ENCODE measurements at places on chromosomes 3 and 15.

DNA sequence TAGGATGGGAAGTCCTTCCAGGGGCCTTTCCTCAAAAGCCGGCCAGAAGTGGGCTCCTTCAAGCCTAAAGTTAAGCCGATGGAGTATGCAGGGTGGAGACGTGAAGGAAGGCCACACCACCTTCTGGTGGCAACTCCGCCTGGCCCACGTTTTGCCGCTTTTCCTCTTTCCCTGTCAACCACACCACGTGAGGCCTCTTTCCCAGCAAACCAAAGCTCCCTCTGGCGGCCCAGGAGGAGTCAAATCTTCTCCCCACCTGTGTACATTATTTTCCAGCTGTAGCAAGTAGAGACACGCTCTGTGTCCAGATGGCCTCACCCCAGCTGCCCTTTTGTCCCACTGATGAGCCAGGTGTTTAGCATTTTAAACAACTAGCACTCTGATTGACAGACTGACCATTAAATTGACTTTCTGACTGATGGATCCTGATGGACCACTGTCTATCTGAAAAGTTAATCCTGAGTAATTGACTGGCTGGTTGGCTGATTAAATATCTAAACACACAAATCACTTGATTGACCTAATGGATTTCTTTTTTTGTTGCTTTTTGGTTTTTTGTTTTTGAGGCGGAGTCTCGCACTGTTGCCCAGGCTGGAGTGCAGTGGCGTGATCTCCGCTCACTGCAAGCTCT, 59.6 kb upstream of the ZBTB38 start:
- peak; percentile 55 for DNase-seq

DNA sequence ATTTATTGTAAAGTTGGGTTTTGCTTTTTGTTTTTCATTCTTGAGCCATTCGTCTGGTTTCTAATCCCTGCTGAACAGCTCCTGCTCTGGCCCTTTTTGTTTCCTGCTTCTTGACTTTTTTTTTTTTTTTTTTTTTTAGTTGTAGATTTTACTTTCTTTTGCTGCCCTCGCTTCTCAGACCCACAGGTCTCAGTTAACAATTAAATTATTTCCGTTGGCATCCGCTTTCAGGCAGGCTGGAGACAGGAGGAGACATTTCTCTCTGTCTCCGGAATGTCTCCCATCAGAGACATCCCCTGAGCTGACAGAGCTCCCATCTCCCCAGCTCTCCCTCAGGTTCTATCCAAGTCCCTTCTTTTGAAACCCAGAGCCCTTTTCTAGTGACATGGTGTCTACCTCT, 68.6 kb downstream of the SLC6A6 start:
- no peak for DNase-seq

DNA sequence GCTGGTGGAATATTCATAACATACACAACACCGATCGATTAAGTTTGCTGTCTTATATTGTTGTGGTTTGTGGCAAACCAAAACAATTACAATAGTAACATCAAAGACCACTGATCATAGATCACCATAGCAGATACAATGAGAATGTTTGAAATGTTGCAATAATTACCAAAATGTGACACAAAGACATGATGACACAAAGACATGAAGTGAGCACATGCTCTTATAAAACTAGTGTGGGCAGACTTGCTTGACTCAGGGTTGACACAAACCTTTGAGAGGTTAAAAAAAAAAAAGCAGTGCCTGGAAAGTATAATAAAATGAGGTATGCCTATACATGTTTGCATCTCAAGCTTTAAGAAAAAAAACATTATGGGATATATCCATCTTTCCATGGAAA, 130.3 kb downstream of the NR1I2 start:
- DNase-seq = peak; percentile 14

GRCh38 chr15:31268108-31268501, 58.5 kb upstream of the KLF13 start:
- DNase-seq = no peak

DNA sequence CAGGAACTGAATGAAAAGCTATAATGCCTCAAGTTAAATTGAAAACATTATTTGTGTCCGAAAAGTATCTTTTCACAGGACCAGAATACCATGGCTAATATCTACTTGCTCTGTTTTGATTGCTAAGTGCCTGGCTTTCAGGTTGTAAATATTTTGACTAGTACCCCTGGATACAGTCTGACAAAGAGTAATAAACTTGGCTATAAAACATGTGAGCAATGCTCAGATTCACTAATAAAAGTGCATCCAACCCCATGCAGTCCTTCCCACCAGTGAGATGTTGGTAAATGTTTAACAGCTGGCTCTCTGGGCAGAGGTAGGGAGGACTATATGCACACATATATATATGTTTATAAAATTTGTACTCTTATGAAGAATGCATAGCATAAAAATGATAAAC, 281.8 kb upstream of the TGFBR2 start:
- no peak for DNase-seq

DNA sequence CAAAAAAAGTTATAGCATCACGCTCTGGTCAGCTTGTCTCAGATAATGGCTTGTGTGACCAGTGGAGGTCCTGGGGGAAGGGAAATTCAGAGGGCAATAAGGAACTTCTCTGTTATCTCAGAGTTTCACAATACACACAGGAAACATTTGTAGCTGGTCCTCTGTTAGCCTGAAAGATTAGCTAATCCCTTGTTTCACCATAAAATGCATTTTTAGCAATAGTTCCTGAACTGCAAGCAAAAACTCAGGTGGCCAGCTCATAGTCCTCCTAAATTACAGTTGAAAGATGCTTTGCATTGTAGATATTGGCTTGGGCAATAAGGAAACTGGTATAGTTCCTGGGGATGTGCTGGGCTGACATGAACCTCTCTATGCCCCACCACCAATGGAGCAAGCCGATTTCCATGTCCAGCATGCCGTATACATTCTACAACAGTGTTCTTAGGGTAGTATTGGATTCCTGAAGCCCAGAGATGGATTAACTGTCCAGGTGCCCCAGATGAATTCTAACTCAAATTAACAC, 141.5 kb upstream of the TBL1XR1 start:
- no peak for DNase-seq

- DNase-seq = no peak
These were observed 15.9 kb upstream of the LTF start for GRCh38 chr3:46480491-46481195.

DNA sequence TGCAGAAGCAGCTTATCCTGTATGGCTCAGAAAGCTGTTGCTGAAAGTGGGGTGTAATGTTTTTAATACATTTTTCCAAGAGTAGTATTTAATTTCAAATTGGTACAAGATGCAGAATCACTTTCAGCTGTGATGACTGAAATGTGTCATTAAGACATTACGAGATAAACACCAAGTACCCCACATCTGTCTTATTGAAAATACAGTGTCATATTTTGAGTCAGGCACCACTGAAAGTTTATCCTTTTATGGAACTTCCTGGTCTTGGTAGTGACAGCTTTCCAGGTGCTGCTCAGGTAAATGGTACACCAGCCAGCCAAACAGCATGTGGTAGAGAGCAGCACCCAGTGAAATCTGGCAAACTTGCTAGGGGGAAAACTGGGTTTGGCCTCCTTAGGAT, 16.9 kb downstream of the ASTE1 start:
- DNase-seq = no peak

DNA sequence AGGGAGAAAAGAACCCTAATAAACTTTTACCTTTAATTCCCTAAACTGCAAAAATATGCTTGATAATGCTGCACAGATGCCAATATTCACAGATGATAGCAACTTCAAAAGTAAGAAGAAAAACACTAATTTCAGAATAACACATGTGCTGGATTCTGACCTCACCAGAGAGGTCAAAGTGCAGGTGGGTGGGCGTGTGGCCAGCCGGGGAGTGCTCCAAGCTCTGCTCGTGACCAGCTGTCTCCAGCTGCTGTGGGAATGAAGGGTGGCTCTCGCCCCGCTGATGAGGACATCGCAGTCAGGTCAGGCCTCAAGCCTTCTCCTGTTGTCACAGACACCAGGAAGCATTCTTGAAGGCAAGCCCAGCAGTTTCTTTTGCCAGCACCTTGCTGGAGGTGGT, 57.1 kb downstream of the ADAMTS17 start:
- DNase-seq = no peak

GRCh38 chr15:50182219-50183013, 420 bp downstream of the SLC27A2 start:
- DNase-seq = peak; percentile 30

DNA sequence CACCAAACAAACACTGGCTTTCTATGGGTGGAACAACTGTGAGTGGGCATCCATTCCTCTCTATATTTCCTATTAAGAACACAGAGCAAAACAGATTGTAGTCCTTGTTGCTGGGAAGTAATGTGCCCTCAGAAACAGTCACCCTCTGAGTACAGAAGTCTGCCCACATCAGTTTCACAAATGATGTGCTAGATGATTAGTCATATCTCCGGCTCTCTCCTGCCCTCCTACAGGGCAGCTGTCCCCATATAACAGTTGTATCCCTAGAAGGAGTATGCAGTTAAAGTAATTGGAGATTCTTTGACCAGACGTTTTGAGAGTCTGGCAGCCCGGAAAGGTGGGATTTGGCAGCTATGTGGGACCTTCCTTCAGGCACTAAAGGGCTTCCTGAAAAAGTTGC, 159.9 kb downstream of the APBA2 start:
- DNase-seq = peak; percentile 71

GRCh38 chr3:190319660-190320059, 2.6 kb downstream of the CLDN1 start:
- peak; percentile 30 for DNase-seq

DNA sequence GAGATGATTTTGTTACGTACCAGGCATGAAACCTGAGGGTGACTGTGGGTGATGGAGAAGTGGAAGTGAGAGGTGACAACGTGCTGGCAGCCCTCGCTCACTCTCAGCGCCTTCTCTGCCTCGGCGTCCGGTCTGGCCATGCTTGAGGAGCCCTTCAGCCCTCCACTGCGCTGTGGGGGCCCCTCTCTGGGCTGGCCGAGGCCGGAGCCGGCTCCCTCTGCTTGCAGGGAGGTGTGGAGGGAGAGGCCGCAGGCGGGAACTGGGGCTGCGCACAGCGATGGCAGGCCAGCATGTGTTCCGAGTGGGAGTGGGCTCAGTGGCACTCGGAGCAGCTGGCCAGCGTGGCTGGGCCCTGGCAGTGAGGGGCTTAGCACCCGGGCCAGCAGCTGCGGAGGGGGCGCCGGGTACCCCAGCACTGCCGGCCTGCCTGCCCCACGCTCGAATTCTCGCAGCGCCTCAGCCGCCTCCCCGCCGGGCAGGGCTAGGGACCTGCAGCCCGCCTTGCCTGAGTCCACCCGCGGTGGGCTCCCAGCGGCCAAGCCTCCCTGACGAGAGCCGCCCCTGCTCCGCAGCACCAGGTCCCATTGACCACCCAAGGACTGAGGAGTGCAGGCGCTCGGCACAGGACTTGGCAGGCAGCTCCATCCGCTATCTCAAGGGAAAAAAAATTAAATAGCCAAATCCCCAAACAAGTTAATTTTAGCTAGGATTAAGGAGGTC, 29.7 kb upstream of the MYRIP start:
- no peak for DNase-seq

DNA sequence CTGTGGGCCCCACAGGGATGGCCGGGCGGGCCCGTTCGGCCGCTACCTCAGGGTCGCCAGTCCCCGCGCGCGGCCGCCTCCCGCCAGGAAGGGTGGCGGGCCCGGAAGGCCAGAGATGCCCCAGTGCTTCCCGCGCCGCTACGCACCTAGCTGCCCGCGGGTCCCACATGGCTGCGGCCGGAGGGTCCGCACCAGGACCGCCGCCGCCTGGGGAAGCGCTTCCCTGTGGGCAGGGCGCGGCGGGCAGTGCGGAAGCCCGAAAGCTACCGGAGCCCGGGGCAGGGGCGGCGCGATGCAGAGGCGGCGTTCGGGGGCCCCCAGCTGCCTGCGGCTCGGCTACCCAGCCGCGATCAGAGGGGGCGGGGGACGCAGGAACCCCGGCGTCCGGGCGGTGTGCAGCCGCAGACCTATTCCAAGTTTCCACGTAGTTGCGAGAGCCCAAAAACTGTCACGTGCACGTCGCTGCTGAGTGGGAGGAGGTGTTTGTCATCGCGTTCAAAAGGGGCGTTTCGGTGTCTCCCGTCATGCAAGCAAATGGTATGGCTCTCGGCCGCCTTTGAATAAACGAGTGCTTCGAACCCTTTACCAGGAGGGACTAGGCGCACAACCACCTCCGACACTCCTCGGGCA, at the start of gene TRANK1:
TRANK1 (minus strand) TSS at position 414 of the 630 bp plus-strand sequence; CDS start at position 169, 245 bp downstream.
- peak; percentile 17 for DNase-seq

- DNase-seq = no peak
These were observed 26.6 kb downstream of the SRPRB start for GRCh38 chr3:133831966-133832801.

DNA sequence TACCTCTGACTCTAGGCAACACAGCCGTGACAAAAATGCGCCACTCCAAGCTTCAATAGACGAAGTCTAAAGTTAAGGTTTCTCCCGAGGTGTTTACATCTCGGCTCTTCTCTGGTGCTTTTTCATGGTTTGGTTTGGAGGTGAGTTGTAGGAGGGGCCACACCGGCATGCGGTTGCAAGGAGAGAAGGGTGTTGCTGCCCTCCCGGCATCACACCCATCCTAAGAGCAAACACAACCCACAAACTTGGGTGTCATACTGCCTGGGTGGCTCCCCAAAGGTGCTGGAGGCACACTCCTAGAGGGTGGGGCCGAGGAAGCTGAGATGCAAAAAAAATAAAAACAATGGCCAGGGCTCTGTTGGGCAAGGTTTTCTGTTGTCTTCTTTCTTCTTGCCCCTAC, 225.2 kb upstream of the ICE2 start:
- DNase-seq = no peak

DNA sequence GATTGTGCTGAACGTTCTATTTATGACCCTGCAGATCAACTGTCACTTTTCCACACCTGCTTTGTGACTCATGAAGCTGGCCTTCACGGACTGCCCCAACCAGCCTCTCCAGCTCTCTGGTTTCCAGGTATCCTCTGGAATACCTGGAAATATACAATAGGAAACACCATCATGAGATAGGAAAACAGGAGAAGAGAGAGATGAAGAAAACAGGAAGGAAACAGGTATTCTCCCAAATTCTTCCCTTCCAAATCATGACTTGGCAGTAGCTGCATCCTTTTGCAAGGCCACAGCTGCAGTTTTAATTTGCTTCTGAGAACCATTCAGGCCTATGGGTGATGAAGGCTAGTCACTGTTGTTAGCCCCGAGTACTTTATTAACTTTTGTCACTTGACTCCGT, 909.1 kb downstream of the EPHA3 start:
- DNase-seq = no peak

DNA sequence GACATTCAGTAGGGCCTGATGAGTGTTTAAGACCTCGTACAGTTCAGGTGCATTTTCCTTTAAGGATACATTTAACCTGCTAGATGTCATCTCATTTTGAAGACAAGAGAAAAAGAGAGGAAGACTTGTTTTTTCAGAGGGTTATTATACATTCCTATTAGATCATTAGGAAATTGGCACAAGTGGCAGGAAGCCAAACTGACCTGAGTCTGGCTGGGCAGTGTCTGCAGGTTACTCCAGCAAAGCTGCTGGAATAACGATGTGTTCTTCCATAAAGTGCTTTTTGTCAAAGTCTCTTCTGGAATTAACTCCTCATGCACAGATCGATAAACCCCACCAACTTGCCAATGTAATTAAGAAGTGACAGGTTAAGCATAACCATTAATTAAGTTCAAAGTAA, 396.4 kb upstream of the TPRG1 start:
- no peak for DNase-seq

GRCh38 chr15:91032919-91033803, 10.8 kb upstream of the VPS33B start:
- peak; percentile 47 for DNase-seq
